ENCODE measurements at places on chromosomes 3 and 15. TPM values are rescaled to one million over a fixed set of nuclear protein-coding genes. Genes with fewer than 3 reads are reported as not detected.

TRPM7 gene
- total RNA-seq = 43.9 TPM

SLCO2A1 gene
- 1.7 TPM for total RNA-seq

C3orf85 gene
- total RNA-seq = not detected

KNG1 gene
- total RNA-seq = not detected

IL17RE gene
- total RNA-seq = 1.1 TPM
